ENCODE measurements at places on chromosomes 7 and 10.

- DNase-seq, result no peak
Observed at GRCh38 chr7:82595176-82595575, 151.6 kb upstream of the CACNA2D1 start.

DNA sequence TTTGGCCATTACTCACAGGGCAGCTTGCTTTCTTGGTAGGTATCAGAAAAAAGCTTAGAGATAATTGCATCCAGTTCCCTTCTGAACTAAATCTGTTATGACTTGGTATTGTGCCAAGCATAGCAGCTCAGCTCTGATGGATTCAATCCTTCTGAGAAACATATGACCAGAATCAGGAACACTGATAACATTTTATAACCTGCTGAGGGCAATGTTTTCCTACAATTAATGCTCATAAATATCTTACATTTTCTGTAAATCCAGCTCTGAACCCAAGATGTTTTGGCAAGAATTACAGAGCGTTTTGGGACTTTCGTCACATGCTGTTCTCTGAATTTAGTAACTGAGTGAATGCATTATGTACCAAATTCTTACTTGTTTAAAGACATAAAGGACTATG is 167.8 kb downstream of the KIF20B start:
- DNase-seq, result no peak

GRCh38 chr10:79055100-79055782 is 13.5 kb upstream of the ZMIZ1 start:
- DNase-seq, result no peak

DNA sequence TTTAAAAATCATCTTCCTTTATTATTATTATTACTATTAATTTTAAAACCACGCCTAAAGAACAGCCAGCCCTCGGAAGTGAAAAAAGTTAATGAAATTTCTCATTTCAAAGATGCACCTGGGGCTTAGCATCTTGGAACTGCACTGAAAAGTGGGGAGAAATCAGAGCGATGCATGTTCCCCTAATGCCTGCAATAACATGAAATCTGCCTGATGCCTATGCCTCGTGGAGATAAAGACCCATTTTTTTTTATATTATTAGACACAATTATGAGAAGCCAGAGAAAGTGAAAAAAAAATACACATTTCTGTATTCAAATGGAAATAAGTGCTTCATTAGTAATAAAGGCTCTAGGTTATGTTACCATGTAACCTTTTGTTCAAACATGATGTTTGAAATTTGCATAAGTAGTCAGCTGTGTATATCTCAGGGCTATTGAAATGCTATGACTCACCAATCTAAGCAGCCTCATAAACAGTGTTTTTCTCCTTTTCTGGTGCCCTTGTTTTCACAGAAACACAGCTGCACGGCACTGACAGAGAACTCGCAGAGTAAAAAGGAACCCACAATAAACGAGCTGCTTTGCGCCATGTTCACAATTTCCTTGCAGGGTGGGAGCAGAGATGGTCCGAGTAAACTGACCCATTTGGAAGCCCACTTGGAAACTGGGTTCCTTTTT is 175.8 kb upstream of the PRKCQ start:
- DNase-seq, result no peak

DNA sequence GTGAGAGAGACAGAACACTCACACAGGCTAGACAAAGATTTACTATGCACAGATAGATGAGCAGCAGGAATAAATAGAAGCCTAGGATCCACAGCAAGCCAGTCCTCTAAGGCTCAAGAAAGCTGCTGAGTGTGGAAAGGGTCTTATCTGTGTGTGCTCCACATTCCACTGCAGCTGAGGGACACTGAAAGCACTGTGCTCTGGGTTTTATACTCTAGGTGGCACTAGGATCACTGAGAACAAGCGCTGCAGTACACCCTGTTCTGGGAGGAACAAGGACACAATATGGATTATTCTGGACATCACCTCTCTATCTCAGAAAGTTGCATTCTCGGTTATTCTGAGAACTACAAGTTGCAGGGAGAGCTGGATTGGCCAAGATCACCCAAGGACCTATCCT is 4.9 kb upstream of the KLHL7 start:
- no peak for DNase-seq

GRCh38 chr7:21587139-21587784 is 44.4 kb downstream of the DNAH11 start:
- no peak for DNase-seq

GRCh38 chr7:128448751-128449302 is 6.9 kb upstream of the HILPDA start:
- no peak for DNase-seq

DNA sequence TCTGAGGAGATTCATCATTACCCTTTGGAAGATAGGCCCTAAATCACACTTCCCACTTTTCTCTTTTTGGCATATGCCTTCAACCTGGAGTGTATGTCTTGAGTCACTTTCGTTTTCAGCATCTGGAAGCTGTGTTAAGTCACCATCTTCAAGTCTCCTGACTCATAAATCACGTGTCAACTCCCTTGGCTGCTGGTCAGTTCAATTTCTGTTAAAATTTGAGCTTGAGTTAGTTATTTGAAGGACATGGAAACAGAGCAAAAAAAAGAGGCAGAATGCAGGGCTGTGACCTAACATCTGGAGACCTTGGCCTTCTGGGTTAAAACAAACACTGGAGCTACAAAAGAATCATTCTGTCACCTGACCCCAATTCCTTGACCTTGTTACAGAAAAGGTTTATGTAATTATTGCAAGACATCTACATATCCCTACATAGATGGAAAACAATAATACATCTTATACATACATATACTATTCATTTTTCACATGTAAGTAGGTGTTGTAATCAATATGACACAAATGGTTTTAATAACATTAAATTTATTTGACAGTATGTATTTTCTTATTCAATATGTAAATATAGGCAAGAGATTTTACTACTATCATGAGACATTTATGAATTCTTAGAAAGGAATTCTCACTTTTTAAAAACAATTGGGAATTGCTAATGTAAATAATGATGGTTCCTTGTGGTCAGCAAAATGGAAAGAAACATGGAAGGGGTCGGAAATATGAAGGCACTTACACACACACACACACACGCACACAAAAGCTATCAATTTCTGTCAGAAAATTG is 169.7 kb upstream of the PHYHIPL start:
- peak; percentile 9 for DNase-seq

DNA sequence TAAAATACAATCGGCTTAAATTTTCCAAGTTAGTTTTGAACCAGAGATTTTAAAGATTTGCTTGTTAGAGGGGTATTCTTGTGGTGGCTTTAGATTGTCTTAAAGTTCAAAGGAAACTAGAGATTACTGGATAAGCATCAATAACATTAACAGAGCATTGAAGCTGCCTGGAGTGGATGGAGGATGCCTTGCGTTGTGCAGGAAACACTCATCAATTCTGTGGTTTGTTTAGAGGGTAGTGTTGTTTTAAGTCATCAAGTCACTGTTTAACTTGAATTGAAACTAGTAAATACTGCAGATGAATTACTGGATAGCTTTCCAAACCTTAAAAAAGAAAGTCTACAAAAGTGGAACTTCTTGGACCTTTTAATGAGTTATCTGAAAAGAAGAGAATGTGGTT is 218.6 kb downstream of the CELF2 start:
- no peak for DNase-seq

DNA sequence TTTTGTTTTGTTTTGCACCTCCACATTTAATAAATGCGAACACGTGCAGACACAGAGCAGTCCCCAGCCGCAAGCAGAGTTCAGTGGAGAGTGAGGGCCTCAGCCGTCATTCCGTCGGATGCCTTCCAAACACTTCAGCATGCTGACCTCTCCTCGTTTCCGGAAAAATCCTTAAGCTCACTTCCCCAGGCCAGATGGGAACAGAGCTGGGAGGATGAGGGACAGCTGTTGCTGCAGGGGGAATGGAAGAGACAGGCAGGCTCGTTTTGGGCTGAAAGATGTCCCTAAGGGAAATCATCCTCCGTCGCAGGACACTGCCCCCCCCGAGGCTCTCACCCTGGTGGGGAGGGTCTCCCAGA is 17.2 kb upstream of the FGFR2 start:
- no peak for DNase-seq

DNA sequence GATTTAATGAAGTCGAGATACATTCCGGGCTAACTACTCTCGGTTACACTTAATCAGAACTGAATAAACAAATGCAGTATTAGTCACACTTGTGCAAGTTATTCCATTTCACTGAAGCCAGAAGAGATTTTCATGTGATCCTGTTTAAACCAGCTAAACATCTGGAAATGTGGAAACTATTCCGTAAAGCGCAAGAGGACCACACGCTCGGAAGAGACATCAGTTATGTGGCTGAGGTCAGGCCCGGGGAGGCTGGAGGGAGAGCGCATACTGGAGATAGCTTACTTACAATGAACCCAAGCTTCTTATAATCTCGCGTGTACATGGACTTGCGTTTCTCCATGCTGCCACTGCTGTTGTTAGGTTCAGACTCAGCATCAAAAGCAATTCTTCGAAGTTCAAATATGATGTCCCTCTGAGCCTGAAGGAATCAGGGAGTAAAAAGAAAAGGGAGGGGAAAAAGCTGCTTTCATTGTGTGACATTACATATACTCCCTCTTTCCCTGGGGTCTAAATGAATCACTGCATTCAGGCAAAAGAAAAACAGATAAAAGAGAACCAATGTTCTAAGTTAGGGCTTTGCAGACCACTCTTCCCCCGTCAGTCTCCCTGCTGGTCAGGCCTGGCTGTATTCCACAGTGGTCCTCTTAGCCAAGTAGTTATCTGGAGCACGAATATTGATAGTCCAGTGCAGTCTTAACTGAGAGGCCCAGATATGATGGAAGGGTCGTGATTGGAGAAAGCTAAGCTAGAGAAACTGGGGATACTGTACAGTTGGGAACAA is 237.4 kb downstream of the ELMO1 start:
- no peak for DNase-seq

- no peak for DNase-seq
Observed at GRCh38 chr10:33093362-33093761, 135.3 kb upstream of the ITGB1 start.

GRCh38 chr10:126262233-126262838 is 125.9 kb downstream of the ADAM12 start:
- DNase-seq, result no peak

DNA sequence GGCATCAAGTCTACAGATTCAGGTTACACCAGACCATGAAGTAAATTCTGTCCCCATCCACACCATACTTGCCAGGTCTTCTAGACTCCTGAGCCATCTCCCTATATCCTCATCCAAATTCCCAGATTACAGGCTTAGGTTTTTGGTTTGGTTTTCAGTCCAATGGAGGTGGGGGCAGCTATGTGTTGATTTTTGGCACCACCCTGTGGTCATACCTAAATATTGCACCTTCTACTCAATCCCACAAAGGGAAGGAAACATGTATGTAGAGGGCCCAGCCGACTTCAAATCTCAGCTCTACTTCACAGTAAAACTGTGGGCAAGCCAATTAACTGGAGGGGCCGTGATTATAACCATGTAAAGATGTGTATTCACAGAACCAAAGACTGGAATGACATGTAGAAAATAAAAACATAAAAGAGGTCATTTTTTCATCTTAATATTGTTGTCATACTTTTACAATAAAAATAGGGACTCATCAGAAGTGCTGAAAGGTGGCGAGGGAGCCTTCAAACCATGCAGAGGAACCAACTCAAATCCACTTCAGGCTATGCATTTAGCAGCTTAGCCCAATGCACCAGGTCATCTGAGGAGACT is 19.8 kb downstream of the ERCC6 start:
- DNase-seq, result no peak

DNA sequence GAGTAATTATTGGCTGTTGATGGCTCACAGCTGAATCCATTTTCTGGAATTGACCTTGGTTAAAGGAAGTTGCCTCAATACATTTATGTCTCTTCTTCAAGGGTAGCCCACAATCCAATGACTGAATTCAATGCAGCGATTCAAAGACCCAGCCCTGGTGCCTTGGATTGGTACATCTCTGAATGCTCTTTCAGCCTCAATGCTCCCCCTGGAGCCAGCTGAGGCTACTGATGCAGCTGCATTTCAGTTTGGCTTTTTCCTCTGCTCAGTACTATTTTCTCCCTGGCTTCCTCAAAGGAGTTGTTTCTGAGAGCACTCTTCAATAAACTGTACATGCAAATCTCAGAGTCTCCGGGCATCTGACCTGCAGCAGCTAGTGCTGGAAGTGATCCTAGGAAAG is 633 bp upstream of the EBLN1 start:
- DNase-seq, result no peak

DNA sequence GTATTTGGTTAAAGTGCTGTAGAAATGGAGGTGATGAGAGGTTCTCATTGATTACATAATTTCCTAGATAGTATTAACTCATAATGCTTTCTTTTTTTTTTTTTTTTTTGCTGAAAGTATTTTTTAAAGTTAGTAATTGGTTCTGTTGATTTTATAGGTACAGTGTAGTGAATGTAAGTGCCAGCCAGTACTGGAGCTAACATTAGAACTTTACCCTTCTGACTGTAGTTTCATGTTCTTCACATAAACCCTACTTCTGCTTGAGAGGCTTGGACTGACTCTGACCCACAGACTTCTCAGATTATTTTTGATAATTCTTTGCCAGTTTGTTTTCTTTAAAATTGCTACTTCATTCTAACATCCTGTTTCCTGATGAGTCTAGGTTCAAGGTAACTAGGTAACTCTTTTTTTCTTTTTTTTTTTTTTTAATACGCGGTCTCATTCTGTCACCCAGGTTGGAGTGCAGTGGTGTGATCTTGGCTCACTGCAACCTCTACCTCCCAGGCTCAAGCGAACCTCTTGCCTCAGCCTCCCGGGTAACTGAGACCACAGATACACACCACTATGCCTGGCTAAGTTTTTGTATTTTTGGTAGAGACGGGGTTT is 92.2 kb upstream of the OIT3 start:
- no peak for DNase-seq

DNA sequence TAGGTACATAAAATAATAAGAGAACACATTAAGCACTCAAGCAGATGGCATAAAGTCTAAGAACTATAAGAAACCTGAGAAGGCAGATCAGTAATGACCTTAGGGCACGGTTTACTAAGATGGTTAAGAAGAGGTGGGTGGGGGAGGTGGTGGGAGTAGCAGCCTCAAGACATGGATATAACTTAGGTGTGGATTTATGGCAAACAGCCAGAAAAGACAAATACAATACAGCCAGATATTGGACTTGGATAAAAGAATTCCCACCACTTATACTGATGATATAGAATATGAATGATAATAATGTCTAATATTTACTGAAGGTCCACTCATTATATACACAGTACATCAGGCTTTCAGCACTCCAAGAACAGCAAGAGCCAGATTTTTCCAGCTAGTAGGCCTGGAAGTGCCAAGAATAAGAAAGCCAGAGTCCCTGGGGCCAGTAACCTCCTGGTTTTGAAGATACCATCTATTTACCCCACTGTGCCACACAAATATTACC is 11.9 kb downstream of the DPY19L1 start:
- no peak for DNase-seq

All from HS-27A (cell line).